ENCODE measurements at places on chromosomes 16 and 17.

DNA sequence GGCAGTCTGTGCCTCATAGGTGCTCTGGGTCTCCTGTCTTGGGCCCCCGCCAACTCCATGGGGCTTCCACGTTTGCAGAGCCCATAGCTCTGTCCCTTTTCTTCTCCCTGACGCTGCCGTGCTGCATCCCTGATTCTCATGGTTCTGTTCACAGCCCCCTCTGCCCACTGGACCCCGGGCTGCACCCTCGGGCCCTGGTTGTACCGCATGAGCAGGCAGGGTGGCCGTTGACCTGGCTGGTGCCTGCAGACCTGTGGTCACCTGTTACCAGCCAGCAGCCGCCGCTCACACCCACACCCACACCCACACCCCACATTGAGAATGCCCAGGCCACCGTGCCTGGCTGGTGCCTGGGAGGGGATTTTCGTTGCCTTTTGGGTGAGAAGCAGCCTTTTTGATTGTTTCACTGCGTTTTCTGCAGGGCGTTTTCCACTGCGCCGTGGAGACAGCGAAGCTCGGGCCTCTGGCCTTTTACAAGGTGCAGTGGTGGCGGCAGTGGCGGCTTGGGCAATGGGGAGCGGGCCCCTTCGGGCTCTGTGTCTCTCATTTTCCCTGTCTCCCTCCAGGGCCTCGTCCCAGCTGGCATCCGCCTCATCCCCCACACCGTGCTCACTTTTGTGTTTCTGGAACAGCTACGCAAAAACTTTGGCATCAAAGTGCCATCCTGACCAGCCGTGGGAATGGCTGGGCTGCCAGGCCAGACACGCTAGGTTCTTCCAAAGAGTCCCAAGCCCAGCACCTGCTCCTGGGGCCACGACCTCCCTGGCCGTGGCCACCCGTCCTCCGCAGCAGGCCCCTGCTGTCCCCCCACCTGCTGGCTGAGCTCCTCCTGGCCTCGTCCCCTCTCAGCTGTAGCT, 7.6 kb downstream of the SLC25A10 start:
- DNase-seq, result no peak

DNA sequence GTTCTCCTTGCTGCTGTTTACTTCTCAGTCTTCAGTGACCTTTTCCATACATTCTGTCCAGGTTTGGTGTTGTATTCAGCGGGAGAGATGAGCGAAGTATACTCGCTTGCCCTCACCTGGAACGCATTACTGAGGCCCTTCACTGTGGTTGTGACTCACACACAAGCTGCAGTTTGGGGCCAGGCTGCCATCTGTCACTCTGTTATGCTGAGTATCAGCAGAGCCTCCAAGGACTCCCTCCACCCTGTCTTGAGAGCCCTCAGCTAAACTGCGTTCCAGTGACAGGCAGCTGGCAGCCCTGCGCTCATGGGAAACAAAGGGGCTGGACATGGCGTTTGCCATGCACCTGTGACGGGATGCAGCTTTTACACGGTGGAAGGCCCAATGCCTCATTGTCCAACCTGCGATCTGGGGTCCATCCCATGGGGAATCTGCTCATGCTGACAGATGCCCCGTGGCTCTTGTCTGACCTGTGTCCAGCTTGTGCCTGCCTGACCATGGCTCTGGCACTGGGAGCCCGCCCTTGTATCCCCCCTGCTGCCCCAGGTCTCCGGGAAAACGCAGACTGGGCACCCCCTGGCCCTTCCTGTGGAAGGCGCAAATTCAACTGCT, 6.5 kb upstream of the ZNF778 start:
- no peak for DNase-seq

DNA sequence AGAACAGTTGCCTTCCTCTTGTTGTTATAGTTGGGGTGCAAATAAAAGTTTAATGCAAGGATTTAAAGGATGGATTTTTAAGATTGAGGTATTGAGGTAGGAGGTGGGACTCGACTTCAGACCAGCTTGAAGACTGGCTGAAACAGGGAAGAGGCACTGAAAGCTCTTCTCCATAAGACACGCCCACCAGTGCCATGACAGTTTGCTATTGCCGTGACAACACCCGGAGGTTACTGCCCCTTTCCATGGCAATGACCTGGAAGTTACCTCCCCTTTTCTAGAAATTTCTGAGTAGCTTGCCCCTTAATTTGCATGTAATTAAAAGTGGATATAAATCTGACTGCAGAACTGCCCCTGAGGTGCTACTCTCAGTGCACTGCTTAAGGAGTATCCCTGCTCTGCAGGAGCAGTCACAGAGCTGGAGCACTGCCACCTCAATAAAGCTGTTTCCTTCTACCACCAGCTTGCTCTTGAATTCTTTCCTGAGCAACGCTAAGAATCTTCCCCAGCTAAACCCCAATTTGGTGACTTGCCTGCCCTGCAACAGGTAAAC, 122.6 kb downstream of the SHISA6 start:
- DNase-seq, result no peak

DNA sequence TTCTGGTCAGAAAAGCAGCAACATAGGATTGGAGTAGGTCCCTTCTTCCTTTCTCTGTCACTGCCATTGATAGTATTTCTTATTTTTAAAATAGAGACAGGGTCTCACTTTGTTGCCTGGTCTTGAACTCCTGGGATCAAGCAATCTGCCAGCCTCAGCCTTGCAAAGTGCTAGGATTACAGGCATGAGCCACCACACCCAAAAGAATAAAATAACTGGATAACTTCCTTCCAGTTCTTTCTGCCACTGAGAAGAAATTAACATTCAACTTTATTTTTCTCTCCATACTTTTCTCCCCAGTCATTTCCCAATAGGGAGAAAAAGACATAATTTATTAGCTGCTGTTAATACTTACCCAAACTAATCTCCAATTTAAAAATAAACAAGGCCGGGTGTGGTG, 91.9 kb upstream of the MED13 start:
- no peak for DNase-seq

DNA sequence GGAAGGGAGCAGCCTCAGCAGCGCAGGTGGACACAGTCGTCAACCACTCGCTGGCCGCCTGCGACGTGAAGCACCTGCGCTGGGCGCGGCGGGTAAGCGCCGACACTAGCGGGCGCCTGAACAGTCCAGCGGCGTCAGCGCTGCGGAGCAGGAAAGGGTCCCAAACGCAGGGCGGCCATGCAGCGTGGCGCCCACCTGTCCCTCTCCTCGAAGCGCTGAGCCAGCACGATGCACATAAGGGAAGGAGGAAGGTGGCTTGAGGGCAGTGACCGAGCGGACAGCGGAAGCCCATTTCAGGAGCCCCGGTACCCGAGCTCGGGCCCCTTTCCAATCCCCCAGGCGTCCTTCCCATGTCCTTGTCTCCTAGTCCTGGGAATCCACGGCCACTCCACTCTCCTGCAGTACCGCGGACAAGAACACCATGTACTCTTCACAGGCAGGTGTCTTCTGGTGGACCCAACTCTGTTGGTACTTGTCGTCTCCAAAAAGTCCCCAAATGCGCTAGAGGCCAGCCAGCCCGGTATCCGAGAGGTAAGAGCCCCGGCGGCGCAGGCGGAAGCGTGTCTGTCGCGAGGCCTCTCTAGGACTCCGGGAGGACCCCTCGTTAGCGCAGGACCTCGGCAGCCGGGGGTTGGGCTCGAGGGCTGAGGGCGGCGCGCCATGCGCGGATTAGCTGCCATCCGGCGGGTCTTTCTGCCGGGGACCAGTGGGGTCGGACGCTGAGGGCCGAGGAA, 14.4 kb downstream of the ZNF232 start:
- peak; percentile 83 for DNase-seq

GRCh38 chr16:7090628-7091115, 242.0 kb upstream of the RBFOX1 start:
- no peak for DNase-seq

- no peak for DNase-seq
Observed at GRCh38 chr17:36133602-36134236, 30.1 kb downstream of the CCL4 start.

- no peak for DNase-seq
Observed at GRCh38 chr17:61219460-61219859, 180.2 kb upstream of the TBX2 start.

DNA sequence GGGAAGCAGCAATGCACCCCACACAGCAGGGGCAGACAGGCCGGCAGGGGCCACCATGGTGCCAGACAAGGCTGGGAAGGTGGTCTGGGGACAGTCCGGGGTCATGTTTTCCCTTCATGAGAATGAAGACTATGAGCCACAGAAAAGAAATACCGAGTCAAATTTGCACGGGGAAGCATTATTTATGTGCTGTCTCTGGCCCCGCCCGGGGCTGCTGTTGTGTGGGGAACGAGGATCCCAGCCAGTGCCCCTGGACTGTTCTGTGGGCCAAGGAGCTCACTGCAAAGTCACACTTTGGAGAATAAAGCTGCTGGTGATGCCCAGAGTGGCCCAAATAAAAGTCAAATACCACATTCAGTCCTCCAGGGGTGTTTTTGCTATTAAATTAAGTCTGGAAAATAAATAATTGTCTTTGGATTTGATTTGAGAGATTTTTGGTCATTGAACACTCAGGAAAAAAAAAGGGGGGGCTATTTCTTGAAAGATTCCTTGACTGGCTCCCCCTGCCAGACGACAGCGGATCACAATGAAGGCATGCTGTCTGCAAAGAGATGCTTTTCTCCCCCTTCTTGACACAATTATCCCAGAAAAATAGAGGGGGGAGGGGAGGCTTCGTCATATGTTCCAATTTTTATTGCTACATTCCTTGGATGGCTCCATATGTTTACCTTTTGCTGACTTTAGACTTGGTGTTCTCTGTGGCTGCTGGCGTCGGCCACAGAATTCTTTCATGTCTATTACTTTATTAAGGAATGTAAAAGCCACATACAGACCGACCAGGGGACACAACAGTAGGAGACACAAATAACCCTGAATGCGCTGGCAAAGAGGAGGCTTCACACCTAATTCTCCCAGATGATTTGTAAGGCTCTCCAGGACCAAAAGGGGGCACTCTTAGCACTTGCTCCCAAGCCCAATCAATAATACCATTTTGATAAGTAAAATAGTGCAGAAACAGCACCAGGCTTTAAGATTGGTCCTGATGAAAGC, 27.1 kb upstream of the ANKFN1 start:
- no peak for DNase-seq

DNA sequence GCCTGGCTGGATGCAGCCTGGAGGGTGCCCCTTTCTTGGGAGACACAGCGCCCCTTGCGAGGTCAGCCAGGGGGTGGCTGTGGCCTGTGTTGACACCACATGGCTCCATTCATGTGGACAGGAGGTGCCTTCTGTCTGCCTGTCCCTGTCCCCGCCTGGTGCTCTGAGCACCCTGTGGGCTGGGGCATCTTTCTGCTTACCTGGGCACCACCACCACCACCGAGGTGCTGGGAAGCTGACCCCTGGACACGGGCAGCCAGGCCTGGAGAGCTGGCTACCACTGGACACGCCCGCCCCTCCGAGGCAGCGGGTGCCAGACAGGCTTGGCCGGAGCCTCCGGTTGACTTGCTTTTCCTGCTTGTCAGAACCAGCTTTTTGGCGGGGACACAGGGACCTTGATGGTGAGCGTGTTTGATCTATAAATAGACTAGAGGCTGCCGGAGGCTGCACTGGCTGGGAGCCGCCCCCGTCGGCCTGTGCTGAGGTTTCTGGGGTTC, 121.3 kb upstream of the GSE1 start:
- peak; percentile 84 for DNase-seq

GRCh38 chr16:55640701-55641327, 15.0 kb upstream of the SLC6A2 start:
- no peak for DNase-seq

GRCh38 chr17:34991606-34992005, 11.3 kb downstream of the LIG3 start:
- no peak for DNase-seq

DNA sequence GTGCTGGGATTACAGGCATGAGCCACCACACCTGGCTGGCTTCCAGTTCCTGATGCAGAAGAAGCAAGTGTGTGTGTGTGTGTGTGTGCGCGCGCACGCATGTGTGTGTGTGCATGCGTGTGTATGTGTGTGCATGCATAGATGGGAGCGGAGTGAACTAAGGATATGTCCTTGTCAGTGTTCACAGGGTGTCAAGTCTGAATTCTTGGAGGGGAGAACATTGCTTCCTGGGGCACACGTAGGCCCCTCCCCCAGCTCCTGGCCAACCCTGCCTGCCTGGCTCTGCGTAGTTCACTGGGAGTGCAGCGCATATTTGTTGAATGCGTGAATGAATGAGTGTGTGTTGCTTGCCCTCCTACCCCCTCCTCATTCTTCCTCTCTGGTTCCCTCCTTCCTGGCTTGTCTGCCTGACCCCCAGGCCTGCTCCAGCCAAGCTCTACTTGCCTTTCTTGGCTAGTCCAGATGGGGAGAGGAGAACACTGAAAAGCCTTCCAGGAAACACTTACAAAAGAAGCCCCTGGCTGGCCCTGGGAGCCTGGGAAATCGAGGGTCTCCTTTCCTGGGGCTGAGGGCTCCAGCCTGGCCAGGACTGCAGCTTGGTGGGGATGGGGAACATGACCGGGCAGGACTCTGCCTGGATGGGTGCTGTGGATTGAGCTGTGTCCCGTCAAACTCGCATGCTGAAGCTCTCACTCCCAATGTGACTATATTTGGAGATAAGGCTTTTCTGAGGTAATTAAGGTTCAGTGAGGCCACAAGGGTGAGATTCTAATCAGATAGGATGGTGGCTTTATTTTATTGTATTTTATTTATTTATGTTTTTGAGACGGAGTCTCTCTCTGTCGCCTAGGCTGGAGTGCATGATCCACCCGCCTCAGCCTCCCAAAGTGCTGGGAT, 27.9 kb downstream of the IGFBP4 start:
- no peak for DNase-seq

DNA sequence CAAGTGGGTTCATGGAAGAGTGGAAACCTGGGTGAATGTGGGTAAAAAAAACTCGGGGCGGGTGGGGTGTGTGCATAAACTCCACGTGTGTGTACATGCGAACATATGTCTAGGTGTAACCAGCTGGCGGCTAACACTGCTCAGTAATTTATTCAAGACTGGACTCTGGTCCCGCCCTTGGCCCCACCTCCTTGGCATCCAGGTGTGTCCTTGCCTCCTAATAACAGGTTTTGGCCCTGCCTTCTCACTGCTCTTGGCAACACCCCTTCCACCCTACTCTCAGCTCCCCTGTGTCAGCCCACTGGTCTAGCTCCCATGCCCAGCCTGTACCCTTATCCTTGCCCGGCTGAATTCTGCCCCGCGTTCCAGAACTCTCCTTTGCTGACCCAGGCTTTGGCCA, 8.3 kb downstream of the FLII start:
- no peak for DNase-seq

- DNase-seq, result peak; percentile 68
Observed at GRCh38 chr16:49833796-49834530, 21.9 kb downstream of the ZNF423 start.

DNA sequence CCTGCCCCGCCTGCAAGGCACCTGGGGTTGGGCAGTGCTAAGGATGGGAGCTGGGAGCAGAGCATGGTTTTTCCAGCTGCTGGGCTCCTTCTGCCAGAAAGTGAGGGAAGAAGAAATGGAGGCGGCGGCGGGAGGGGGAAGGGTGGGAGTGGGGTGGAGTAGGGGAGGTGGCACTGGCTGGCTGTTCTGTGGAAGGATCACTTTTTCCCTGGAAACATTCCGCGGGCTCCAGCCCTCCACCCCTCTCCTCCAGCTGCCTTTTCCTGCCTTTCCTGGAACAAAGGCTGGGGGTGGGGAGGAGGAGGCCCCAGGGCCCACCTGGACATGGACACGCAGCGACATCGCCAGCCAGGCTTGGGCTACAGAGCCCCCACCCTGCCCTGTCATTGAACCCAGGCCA, 41.1 kb downstream of the CFAP20 start:
- DNase-seq, result no peak

GRCh38 chr17:2563061-2563460, 30.4 kb upstream of the PAFAH1B1 start:
- DNase-seq, result no peak

GRCh38 chr16:31428279-31428597, at the start of gene COX6A2:
COX6A2 (minus strand) TSS chr16:31428360; CDS start chr16:31428325, 35 bp downstream.
- peak; percentile 71 for DNase-seq
